ENCODE measurements at places on chromosomes 2 and 18. TPM values are rescaled to one million over a fixed set of nuclear protein-coding genes. Genes with fewer than 3 reads are reported as not detected.

Gene NPPC
- total RNA-seq, result not detected

Gene NAT8
- not detected for total RNA-seq

Gene LRP1B
- not detected for total RNA-seq

DNA sequence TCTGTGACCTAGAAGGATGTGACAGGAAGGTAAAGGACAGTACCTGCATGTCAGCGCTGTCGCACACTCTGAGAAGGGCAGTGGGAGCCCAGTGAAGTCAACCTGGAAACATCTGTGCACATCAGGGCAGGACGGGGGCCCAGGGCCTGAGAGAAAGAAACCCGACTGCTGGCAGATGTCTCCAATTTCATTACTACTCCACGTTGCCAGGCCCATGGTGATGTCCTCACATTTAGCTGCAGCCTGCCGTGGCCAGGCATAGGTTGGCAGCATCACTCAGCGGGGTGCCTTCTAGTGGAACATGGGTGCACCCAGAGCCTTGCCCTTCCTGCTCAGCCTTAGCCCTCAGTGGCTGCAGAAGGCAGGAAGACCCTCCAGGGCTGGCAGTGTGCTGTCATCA lies 72.3 kb upstream of the FOSL2 start:
- DNase-seq, result no peak

All from lung microvascular endothelial cell (primary cell).